M059J (cell line): ENCODE measurements at places on chromosomes 13 and 19. TPM values are rescaled to one million over a fixed set of nuclear protein-coding genes. Genes with fewer than 3 reads are reported as not detected.

DNA sequence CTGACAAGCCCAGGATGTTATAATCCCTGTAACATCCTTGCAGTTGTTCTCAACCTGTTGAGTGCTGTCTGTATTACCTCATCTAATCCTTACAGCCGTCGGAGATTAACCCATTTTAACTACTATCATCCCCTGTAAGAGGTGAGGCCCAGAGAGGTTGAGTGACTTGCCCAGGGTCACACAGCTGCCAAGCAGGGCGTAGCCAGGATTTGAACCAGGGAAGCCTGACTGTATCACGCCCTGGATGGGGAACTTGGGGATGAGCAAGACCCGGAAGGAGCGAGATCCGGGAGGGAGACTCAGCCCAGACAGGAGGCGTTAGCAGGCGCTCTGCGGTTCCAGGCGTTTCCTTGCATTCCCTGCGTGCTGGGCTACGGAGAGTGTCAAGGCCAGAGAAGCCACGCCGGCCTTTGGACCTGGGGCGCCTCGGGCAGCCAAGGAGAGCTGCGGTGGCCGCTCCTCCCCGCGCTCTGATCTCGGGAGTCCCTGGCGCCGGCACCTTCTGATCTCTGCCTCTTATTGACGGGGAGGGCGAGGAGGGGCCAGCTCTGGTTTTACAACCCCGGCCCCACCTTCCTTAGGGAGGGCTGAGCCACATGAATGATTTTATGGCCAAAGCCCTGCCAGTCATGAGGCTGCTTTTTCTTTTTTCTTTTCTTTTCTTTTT lies 6.2 kb downstream of the SULT2B1 start:
- DNase-seq = peak; percentile 81

- DNase-seq = no peak
Observed at GRCh38 chr19:51030631-51031030, 4.2 kb downstream of the KLK12 start.

DNA sequence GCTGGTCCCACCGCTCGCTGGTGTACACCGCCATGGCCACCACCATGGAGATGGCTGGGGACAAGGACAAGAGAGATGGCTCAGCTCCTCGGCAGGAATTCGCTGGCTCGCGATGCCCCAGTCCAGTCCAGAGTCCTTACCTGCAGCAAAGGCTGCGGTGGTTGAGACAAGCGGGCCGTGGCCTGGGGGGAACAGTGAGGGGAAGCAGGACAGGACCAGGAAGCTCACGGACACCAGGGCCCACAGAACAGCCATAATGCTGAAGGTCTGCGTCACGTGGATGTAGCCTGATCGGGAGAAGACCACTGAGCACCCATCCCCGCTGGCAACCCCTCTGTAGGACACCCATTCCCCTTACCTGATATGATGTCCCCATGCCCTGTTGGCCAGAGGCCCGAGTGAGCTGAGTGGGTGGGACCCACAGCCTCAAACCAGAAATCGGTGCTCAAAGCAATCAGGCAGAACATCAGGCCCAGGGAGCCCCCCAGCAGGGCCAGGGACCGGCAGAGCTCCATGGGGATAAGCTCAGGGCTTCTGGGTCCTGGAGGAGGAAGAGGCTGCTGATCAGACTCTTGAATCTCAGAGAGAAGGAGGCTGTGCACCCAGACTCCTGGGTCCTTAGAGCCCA lies 319 bp downstream of the NKG7 start:
- DNase-seq = no peak

DNA sequence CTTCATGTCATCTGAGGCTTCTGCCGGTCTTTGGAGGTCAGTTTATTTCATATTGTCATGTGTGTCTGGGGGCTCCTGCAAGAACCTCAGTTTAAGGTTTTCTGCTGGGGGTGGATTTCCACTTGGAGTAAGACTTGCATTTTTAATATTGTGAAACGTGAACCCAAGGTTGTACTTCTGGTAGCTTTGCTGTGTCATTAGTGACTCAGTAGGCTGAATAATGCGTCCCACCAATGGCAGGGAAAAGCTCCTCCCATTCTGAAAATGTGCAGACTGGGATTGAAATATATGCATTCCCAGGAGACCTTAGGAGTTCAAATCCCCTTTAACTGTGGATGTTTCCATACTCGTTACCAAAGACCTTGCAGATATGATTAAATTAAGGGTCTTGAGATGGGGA lies 46.2 kb downstream of the ING1 start:
- peak; percentile 47 for DNase-seq

GRCh38 chr19:366205-366783 lies 21.7 kb upstream of the MIER2 start:
- no peak for DNase-seq

The SOX1 gene
- not detected in 2 replicates for total RNA-seq

The TEX29 gene
- total RNA-seq = not detected in 2 replicates
